ENCODE measurements at places on chromosomes 3 and 15.

- DNase-seq: no peak
Observed at GRCh38 chr3:14769544-14770325, 49.0 kb upstream of the FGD5 start.

- DNase-seq: no peak
Observed at GRCh38 chr15:89364341-89364740, 29.7 kb upstream of the POLG start.

DNA sequence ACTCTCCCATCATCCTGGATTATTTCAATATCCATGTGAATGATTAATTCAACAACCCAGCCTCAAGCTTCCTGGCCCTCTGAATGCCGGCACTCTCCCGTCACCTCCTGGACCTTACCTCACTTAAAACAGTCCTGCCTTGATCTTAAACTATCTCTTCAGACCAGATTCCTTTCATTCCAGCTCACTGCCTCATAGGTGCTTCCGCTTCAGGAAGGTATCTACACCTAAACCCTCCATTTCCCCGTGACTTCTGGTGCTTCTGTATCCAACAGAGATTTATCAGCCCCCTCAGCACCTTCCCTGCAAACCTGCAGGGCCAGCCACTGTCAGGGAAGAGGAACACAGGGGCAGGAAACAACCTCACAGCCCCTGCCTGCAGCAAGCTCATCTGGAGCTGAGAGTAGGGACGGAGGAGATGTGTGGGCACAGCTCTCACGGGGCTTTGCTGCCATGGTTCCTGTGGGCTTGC, 98.9 kb upstream of the TJP1 start:
- no peak for DNase-seq

DNA sequence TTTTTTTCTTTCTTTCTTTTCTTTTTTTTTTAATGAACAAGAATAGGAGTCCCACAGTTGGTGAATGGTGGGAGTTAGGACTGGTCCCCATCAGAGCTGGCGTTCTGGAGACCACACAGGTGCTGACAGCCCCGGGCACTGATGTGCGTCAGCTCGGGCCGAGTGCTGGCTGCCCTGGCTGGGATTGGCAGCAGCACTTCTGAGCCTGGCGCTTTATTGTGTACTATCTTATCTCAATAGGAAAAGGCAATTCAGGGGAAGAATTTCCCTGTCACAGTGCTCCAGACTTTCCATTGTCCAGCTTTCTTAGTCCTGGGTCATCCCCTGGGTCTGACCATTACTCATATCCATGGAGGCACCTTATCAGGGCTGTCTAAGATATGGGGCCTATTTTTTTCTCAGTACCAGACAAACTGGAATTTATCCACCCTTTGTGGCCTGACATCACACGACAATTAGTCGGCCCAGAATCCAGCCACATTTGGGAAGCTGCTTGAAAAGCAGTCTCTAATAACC, 54.1 kb downstream of the TMEM44 start:
- DNase-seq: no peak

GRCh38 chr15:64452988-64453688, 7.2 kb upstream of the ZNF609 start:
- no peak for DNase-seq

DNA sequence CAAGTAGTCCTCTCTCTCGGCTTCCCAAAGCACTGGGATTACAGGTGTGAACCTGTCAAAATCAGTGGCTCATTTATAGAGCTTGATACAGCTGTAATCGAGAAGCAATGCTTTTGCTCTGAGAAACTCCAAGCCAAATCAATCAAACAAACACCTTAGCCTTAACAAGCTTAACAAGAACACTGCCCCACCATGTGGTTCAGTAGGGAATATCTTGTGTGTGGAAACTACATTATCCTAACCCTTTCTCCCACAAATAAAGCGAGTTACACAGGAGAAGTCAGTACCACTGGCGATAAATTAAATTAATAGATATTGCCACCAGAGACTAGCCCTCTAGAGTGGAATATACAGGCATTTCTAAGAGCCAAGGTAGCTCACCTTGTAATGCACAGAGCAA, 13.9 kb downstream of the CDAN1 start:
- no peak for DNase-seq

DNA sequence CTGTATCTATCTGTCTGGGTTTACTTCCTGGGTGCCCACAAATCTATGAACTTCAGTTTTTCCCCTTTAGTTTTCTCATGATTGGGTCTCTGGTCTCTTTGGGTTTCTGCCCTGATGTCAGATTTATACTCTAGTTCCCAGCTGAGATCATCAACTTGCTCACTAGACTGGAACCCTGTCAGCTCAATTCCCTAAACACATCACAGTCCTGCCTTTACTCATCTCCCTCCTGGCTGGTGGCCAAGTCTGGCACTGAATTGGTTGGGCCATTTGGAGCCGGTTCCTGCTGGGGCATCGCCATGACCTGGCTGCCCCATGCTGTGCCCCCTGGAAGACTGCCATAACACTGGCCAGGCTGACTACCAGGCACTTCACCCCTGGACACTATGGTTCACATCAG, 345.3 kb downstream of the CHST2 start:
- no peak for DNase-seq

GRCh38 chr3:59538753-59539432, 489.1 kb upstream of the CFAP20DC start:
- DNase-seq: no peak

DNA sequence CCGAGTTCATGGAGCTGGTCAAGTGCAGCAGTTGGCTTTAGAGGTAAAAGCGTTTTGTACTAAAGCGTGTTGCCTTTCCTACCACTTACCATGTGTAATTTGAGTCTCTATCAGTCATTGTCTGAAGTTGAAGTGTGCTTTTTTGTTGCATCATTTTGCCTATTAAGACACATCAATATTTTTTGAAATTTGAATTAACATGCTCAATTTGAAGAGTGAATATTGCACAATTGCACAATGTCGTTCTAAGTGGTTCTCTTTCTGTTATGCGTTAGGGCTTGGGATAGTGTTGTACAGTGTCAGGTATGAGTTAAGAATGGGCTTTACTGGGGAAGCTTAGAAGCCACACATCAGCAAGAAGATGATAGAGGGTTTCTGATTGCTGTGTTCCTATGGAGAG, 84.0 kb upstream of the ACKR4 start:
- no peak for DNase-seq

DNA sequence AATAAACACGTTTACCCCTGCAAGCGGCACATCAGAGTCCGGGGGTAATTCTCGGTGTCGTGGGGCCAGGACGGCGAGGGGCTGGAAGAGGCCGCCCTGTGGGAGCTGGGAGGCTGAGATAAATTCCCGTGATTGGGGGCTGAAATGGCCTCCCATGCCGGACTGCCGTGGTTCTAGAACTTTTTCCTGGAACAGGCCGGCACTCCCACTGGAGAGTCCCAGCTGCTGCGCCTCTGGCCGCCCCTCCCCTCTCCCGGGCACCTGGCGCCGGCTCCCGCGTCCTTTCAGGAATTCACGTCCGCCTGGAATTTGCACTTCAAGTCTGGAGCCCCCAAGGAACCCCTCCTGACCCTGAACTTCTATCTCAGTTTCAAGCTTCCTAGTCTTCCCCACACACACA, 10.8 kb upstream of the LRRC2 start:
- no peak for DNase-seq

DNA sequence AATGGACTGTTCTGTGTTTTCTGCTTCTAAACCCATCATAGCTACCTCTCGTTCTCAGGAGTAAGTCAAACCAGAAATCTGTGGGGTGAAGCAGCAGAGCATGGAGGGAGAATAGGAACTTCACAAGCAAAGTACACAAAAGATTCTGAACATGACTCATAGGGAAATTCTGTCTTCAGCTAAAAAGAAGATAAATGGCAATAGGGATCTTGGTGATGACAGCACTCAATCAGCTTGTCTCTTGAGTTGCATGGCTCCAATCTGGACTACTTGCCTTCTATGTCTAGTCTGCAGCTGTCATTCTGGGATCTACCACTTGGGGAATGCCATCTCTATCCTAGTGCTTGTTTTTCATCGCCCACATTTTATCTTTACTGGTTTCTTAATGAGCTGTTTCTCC, 13.5 kb upstream of the GRAMD1C start:
- no peak for DNase-seq

DNA sequence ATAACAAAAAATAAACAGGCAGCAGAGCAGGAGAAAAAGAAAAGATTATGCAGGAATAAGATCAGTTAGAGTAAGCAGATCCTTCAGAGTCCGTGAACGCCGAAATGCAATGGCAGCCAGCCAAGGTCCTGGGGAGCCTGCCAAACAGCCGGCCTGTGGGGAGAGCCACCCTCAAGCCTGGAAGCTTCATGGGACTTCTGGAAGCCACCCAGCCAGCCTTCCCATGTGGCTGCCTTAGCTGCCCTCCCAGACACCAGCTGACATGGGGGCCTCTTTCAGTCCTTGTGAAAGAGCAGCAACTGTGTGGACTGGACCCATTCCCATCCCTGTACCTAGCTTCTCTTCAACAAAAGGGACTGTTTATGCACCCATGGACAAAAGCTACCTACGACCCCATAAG, 64.9 kb upstream of the RAD18 start:
- peak; percentile 41 for DNase-seq

- no peak for DNase-seq
Observed at GRCh38 chr3:13358643-13359042, 61.5 kb downstream of the NUP210 start.

- no peak for DNase-seq
Observed at GRCh38 chr3:112894258-112894657, 47.6 kb upstream of the CD200R1L start.

DNA sequence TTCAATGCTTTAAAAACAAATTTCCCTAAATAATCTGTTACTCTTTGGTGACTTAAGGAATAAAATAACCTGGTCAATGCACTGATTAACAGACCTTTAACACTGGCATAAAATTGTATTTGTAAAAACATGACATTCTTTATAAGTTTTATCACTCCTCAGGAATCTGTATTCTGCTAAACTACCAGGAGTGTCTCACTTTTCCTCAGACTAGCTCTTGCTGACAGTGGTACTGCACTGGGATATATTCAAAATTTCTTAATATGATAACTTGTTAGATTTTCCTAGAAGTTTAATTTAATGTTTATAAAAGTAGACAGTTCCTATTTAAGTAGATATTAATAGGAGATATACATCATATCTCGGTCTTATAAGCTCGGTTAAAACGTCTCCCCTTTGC, 363.4 kb upstream of the ARHGEF26 start:
- DNase-seq: no peak

- DNase-seq: no peak
Observed at GRCh38 chr3:31937225-31937624, 43.8 kb downstream of the OSBPL10 start.

DNA sequence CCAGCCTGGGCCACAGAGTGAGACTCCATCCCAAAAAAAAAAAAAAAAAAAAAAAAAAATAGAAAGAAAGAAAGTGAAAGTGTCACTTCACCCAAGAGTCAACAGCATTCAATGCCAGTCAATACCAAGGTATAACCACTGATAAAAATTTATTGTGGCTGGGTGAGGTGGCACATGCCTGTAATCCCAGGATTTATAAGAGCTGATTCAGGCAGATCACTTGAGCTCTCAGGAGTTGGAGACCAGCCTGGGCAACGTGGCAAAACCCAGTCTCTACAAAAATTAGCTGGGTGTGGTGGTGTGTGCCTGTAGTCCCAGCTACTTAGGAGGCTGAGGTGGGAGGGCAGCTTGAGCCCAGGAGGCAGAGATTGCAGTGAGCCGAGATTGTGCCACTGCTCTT, 46.5 kb upstream of the PIK3CB start:
- no peak for DNase-seq

DNA sequence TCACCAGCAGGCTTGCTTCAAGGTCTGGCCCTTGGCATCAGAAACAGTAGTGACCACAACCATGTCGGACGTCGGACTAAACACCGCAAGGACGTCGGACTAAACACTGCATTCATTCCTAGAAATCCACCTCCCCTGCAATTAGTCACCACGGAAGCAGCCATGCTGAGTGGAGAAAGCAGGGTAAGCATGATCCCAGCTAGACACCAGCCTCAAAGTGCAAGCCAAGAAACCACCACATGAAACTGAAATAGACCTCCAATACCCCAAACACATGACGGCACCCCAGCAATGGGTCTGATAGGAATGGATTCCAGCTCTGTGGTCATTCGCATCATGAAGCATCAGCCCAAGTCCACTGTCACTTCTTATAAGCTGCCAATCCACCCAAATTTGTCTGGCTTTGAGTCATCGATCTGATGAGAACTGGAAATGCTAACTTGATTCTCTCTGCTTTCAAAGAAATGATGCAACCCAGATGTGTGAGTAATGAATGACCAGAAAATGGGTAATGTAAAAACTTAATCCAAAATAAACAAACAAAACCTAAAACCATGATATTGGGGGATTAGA, 348.3 kb upstream of the TMCO5A start:
- DNase-seq: peak; percentile 20

DNA sequence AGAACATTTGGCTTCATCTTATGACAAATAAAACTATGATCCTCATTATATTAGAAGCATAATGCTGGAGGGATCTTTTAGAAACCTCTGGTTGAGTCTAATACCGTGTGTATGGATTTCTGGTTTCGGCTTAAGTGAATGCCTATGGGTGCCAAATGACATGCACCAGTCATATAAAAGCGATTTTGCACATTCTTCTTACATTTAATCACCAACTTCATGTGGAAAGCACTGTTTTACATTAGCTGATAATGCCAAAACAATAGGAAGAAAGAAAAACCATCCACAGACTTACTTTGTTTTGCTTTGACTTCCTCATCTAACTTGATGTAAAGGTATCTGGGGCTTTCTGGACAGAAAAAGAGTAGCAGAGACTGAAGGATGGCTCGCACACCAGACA, 20.9 kb downstream of the SLC2A2 start:
- DNase-seq: no peak

- peak; percentile 3 for DNase-seq
Observed at GRCh38 chr3:29079358-29079757, 201.5 kb upstream of the RBMS3 start.

DNA sequence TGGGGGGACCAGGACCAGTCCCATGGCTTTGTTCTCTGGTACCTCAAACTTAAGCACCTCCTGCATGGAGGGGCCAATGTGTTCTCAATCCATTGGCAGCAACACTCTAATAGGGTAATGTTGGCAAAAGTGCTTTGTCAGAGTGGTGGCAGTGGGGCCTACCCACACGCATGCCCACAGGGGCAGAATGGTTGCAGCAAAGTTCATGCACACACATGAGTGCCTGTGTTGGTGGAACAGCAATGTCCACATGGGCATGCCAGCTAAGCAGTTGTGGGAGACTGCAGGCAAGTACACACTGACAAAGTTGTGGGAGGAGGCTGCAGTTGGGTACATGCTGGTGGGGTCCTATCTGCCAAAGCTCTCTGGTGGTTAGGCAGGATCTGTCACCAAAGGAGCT, 645.2 kb downstream of the ZNF385D start:
- no peak for DNase-seq

DNA sequence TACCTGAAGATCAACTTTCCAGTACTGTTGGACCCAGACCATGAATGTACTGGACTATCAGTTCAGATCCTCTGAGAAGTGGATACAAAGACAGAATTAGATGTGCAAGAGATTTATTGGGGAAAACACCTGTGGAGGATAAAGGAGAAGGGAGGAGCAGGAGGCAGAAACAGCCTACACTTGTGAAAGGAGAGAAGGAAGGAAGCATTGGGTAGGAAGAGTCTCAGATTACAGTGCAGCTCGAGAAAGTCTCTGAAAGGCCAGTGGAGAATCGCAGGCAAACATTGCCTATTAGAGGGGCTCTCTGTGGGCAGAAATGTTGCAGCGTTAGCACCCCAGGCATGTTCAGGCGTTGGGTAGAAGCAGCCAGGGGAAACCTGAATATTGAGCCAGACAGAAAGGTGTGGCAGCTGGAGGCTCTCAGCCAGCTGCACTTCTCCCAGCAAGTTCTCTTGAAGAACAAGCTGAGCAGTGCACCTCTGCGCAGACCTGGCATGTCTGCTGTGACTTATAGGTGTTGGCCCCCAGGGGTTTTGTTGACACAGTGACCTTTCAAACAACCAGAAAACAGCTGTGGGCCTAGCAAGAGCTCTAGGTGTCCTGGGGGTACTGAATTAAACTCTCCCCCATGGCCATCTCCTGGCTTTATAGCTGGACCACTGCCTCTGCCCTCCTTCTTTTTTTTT, 7.0 kb downstream of the CHST14 start:
- no peak for DNase-seq
